Activated naive CD4-positive, alpha-beta T cell (primary cell): ENCODE measurements at places on chromosomes 1 and 21.

GRCh38 chr1:19165501-19165900 lies 44.6 kb downstream of the UBR4 start:
- DNase-seq: no peak

- no peak for DNase-seq
Observed at GRCh38 chr1:2088458-2088857, 38.2 kb downstream of the PRKCZ start.

GRCh38 chr1:205916541-205916940 lies 26.7 kb downstream of the SLC26A9 start:
- no peak for DNase-seq

DNA sequence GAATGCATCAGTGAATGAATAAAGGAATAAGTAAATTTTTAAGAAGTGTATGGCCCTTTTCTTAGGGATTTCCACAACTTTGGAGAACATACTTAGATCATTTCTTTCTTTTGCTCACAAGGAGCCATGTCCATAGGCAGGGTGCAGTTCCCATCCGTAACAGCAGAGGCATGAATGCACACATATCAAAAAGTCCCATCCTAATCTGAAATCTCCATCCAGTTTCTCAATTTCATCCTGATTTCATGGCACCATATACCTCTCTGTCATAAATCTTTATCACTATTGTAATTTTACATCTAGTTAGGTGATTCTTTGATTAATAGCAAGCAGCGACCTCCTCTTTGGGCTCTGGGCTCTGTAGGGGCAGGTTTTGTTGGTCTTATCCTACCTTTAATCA lies 359.2 kb downstream of the RRAGC start:
- DNase-seq: no peak

- no peak for DNase-seq
Observed at GRCh38 chr1:46652321-46653100, 15.7 kb downstream of the ATPAF1 start.
